ENCODE measurements at places on chromosomes 16 and 17. TPM values are rescaled to one million over a fixed set of nuclear protein-coding genes. Genes with fewer than 3 reads are reported as not detected.
A peak's percentile ranks its signal among the peaks of the same experiment; 100 is the strongest.

DNA sequence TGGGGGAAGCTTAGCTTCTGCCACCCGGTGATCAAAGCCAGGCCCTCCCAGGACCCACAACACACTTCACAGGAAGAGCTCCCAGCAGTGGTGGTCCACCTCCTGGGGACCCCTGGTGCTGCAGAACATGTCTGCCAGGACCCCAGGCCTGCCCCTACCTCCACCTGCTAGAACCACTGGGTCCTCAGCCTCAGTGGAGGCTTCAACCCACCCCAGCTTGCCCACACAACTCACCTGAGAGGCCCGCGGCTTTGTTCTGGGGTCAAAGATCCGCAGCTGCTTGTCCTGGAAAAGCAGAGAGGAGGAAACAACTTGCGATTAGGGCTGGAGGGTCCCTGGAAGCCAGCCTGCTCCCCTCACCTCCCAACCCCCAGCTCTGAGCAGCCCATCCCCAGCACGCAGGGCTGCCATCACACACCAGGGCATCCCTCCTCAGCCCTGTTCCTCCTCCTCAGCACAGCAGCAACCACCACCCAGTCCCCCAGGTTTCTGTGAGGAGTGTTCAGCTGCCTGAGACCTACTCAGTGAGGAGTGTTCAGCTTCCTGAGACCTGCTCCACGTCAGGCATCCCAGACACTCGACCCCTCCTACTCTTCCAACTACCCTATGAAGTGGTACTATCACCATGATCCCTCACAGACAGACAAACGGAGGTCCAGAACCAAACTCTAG is 21.2 kb downstream of the CORO7 start:
- DNase-seq = no peak
- peak overlapping the region; percentile 5 for H3K27ac ChIP-seq
- no peaks in the 10 kb centered on the region for H3K27me3 ChIP-seq
- peaks cover 18% of the 10 kb centered on the region for H3K4me1 ChIP-seq
- no peak overlapping the region for H3K4me3 ChIP-seq

GRCh38 chr17:48134912-48135480 is 27.4 kb downstream of the SNX11 start:
- no peak overlapping the region for H3K27ac ChIP-seq
- H3K36me3 ChIP-seq = no peaks in the 10 kb centered on the region
- H3K4me1 ChIP-seq = no peaks in the 10 kb centered on the region

Gene GP1BA
- total RNA-seq = not detected

DNA sequence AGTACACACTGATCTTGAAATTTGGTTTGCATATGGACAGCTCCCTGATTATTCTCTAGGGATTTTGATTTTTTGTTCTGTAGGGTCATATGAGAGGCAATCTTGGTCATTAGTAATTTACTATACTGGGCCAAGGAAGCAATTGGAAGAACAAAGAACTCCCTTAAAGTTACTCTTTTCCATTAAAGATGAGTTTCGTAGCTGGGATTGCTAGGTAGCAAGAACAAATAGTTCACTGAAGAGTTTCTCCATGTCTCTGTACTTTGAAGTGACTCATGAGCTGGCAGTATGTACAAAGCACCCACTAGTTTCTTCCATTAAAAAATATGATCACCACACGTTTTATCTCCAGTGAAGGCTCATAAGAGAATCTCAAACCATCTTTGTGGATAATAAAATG is 6.2 kb upstream of the BCAS3 start:
- DNase-seq = no peak
- H3K4me3 ChIP-seq = no peak overlapping the region
- H3K27ac ChIP-seq = no peak overlapping the region
- no peaks in the 10 kb centered on the region for H3K27me3 ChIP-seq

Measured in ascending aorta (tissue), 2 donors.